ENCODE measurements at places on chromosomes 6 and 20. TPM values are rescaled to one million over a fixed set of nuclear protein-coding genes. Genes with fewer than 3 reads are reported as not detected.

REV3L gene
- total RNA-seq: 59.8 TPM

TRIM15 gene
- not detected for total RNA-seq

RBPJL gene
- not detected for total RNA-seq

FRS3 gene
- total RNA-seq: 2.6 TPM

PEX7 gene
- 7.6 TPM for total RNA-seq

ELOVL4 gene
- 3.2 TPM for total RNA-seq

GRCh38 chr6:80480421-80481157 is 374.1 kb downstream of the BCKDHB start:
- H3K4me1 ChIP-seq: peaks cover 13% of the 10 kb centered on the region
- DNase-seq: no peak
- no peaks in the 10 kb centered on the region for H3K36me3 ChIP-seq
- no peak overlapping the region for H3K27ac ChIP-seq
- no peaks in the 10 kb centered on the region for H3K27me3 ChIP-seq
- H3K4me3 ChIP-seq: no peak overlapping the region

- H3K4me1 ChIP-seq: peaks cover 25% of the 10 kb centered on the region
- H3K4me3 ChIP-seq: peak within 1 kb of the TSS; percentile 66
- no peaks in the 10 kb centered on the region for H3K36me3 ChIP-seq
- peaks cover 38% of the 10 kb centered on the region for H3K27me3 ChIP-seq
- DNase-seq: peak; percentile 40
These were observed at the start of gene ULBP1 for GRCh38 chr6:149963462-149964307. ULBP1 (plus strand) TSS chr6:149963943; CDS start chr6:149964050, 107 bp downstream.

GRCh38 chr6:102327697-102328225 is 934.3 kb downstream of the GRIK2 start:
- no peak overlapping the region for H3K4me3 ChIP-seq
- H3K4me1 ChIP-seq: no peaks in the 10 kb centered on the region
- H3K27ac ChIP-seq: no peak overlapping the region
- no peaks in the 10 kb centered on the region for H3K36me3 ChIP-seq
- no peaks in the 10 kb centered on the region for H3K27me3 ChIP-seq
- no peak for DNase-seq

- H3K4me1 ChIP-seq: peaks cover 40% of the 10 kb centered on the region
- H3K27ac ChIP-seq: no peak overlapping the region
- no peak overlapping the region for H3K4me3 ChIP-seq
- DNase-seq: no peak
These were observed 94.6 kb downstream of the ARMC2 start for GRCh38 chr6:108942556-108943492.

DNA sequence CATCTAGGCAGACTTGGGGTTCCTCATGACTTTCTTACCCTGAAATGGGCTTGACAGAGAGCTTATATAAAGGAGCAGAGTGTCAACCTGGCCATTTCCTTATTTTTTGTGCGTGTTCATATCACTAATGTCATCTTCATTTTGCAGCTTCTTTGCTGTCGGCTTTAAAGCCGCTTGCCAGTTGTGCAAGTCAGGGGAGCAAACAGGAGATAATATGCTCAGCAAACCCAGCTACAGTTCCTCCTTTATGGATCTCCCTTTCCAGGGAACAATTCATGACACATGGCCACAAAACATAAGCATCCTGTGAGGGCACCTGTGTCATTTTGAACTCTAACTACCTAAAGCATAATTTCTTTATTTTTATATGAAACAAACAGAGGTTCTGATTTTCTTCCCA is 6.5 kb upstream of the TUBB2B start:
- DNase-seq: no peak
- no peaks in the 10 kb centered on the region for H3K36me3 ChIP-seq
- no peak overlapping the region for H3K27ac ChIP-seq
- peaks cover 34% of the 10 kb centered on the region for H3K4me1 ChIP-seq

- H3K4me3 ChIP-seq: peak overlapping the region; percentile 95
- H3K36me3 ChIP-seq: no peaks in the 10 kb centered on the region
- H3K27ac ChIP-seq: no peak overlapping the region
- peaks cover 35% of the 10 kb centered on the region for H3K4me1 ChIP-seq
- no peaks in the 10 kb centered on the region for H3K27me3 ChIP-seq
These were observed 2.6 kb downstream of the STK35 start for GRCh38 chr20:2104236-2104635.

- no peak overlapping the region for H3K27ac ChIP-seq
- H3K4me3 ChIP-seq: peak overlapping the region; percentile 8
- no peak for DNase-seq
These were observed 3.9 kb upstream of the INSM1 start for GRCh38 chr20:20363799-20364592.

DNA sequence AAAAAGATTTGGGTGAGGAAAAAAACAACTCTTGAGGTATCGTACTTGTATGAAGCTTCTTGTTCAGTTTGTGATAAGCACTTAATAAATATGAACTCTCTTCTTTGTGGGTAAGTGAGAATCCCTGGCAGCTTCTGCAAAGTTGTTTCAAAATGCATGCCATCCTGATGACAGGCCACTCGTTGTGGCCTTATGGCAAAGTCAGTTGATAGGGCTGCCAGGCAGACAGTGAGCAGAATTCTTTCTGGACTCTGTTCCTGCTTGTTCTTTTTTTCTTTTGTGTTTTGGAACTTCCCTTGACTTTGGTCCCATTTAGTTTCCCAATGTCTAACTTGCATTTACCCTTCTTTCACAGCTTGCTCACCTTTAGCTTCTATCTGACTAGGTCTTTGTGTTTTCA is 983.5 kb upstream of the FLRT3 start:
- no peak overlapping the region for H3K27ac ChIP-seq
- no peaks in the 10 kb centered on the region for H3K27me3 ChIP-seq
- H3K36me3 ChIP-seq: no peaks in the 10 kb centered on the region
- no peaks in the 10 kb centered on the region for H3K4me1 ChIP-seq
- DNase-seq: no peak
- H3K4me3 ChIP-seq: no peak overlapping the region

DNA sequence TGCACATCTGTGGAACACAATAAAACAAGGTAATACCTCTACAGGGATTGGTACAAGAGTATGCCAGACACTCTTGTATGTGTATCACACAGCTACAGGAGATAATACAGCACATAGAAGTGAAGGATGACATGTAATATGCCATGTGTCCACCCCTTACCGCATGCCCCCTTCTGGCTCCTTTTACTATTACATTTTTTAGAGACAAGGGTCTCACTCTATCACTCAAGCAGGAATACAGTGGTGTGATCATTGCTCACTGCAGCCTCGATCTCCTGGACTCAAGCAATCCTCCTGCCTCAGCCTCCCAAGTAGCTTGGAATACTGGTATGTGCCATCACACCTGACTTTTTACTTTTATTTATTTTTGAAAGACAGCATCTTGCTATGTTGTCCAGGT is 4.2 kb upstream of the NCR3 start:
- no peaks in the 10 kb centered on the region for H3K27me3 ChIP-seq
- no peaks in the 10 kb centered on the region for H3K4me1 ChIP-seq
- no peak for DNase-seq
- no peaks in the 10 kb centered on the region for H3K36me3 ChIP-seq

DNA sequence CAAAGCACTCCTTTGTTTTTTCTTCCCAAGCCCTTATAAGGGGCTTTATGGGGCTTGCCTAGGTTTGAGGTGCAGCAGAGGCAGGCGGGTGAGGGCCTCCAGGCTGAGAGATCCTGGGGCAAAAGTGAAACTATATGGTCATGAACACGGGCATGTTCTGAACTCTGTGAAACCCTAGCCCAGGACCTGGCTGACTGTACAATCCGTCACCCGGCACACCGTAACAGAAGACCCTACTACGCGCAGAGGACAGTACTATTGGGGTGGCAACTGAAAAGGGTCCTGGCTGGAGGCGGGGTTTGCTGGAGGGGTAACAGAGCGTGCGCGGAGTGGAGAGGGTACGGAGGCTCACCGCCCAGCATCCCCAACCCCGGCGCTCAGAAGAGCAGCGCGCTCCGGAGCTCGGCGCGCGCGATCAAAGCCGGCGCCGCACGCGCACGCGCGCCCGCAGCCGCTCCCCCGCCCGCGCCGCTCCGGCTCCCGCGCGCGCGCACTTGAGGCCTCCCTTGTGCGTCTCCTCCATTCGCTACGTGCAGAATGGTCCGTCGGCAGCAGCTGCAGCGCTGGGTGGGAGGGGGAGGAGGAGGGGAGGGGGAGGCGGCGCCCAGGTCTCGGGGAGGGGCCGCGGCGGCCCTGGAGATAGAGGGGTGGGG is 54.2 kb downstream of the MRPL14 start:
- H3K36me3 ChIP-seq: no peaks in the 10 kb centered on the region
- H3K27ac ChIP-seq: peak overlapping the region; percentile 16
- peaks cover 39% of the 10 kb centered on the region for H3K4me1 ChIP-seq
- no peaks in the 10 kb centered on the region for H3K27me3 ChIP-seq

DNA sequence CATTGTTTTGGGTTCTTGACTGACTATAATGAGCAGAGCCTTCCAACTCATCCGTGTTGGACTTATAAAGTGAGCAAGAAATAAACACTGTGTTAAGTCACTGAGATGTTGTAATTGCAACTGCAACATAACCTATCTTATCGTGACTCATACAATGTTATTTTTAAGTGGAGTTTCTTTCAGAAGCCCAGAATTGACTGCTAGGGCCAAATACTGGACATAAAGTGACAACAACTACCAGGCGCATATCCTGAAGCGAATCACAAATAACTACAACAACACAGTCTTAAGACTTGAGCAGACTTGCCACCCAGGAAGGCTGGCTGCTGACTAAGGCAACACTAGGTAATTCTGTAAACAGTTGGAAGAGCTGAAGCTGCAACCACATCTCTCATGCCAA is 326.6 kb downstream of the COL12A1 start:
- no peak overlapping the region for H3K4me3 ChIP-seq
- no peaks in the 10 kb centered on the region for H3K36me3 ChIP-seq
- H3K27ac ChIP-seq: no peak overlapping the region
- no peaks in the 10 kb centered on the region for H3K27me3 ChIP-seq

DNA sequence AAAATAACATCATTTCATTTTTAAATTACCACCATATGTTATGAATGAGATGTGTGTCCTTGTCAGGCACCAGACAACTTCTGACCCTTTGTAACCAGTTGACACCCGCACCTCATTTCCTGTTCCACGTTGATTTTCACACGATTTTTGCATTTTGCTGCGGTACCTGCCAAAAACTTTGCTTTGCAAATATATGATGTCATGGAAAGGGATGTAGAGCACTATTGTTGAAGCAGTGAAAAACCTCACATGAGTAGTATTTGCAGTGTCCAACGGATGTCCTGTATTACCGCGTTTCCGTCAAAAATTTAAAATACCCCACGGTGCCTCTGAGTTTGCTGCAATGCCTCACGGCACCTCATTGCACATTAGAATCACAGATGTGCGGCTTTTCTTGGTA is 115.6 kb downstream of the MTHFD1L start:
- H3K27ac ChIP-seq: peak overlapping the region; percentile 27
- H3K36me3 ChIP-seq: no peaks in the 10 kb centered on the region
- no peaks in the 10 kb centered on the region for H3K27me3 ChIP-seq
- H3K4me1 ChIP-seq: peaks cover 30% of the 10 kb centered on the region

- no peak overlapping the region for H3K27ac ChIP-seq
- DNase-seq: no peak
- no peak overlapping the region for H3K4me3 ChIP-seq
- H3K4me1 ChIP-seq: no peaks in the 10 kb centered on the region
- no peaks in the 10 kb centered on the region for H3K27me3 ChIP-seq
These were observed 12.4 kb downstream of the KATNA1 start for GRCh38 chr6:149636124-149636523.

GRCh38 chr6:44473393-44474189 is 86.1 kb downstream of the CDC5L start:
- H3K27ac ChIP-seq: no peak overlapping the region
- H3K4me1 ChIP-seq: peaks cover 3% of the 10 kb centered on the region
- DNase-seq: no peak
- H3K4me3 ChIP-seq: no peak overlapping the region

- H3K4me1 ChIP-seq: no peaks in the 10 kb centered on the region
- DNase-seq: no peak
These were observed 26.2 kb downstream of the HDAC2 start for GRCh38 chr6:113944701-113945100.

- H3K4me1 ChIP-seq: peaks cover 24% of the 10 kb centered on the region
- H3K4me3 ChIP-seq: peak overlapping the region; percentile 22
- H3K27me3 ChIP-seq: no peaks in the 10 kb centered on the region
- H3K27ac ChIP-seq: peak overlapping the region; percentile 73
- DNase-seq: peak; percentile 39
These were observed 226.2 kb downstream of the TTLL2 start for GRCh38 chr6:167550941-167551627.

DNA sequence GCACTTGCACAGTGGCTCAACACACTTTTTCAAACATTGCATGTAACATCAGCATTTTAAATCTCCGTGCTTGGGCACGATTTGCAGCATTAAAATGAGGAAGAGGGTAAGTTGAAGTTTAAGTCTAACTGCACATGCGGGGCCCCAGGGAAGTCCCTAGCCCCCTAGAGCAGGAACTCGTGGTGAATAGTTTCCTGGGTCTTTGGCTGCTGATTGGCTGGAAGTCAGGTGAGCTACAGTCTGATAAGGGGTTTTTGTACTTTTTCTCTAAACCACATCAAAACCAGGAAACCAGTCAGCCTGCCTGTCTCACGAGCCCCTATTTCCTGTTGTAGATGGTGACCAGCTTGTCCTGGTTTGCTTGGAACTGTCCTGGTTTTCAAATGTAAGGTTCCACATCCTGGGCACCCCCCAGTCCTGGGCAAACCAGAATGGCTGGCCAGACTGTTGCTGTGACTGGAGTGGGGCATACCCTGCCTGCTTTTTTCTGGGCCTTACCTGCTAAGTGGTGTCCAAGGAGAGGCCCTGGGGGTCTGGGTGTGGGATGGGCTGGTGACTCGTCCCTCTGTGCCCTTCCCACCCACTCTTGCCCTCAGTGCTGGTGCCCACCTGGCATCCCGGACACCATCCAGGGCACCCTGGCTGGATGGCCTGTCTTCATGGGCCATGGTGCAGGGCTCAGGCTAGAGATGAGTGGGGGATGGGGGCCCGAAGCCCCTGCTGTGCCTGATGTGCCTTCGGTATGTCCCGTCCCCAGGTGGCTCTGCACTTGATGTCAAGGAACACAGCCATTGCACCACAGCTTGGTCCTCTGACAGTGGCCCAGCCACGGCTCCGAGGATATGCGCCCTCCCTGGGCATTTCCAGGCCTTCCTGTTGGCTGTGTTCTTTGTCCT is 31.8 kb downstream of the SUN5 start:
- H3K27ac ChIP-seq: no peak overlapping the region
- no peaks in the 10 kb centered on the region for H3K4me1 ChIP-seq
- no peaks in the 10 kb centered on the region for H3K36me3 ChIP-seq
- H3K4me3 ChIP-seq: no peak overlapping the region

DNA sequence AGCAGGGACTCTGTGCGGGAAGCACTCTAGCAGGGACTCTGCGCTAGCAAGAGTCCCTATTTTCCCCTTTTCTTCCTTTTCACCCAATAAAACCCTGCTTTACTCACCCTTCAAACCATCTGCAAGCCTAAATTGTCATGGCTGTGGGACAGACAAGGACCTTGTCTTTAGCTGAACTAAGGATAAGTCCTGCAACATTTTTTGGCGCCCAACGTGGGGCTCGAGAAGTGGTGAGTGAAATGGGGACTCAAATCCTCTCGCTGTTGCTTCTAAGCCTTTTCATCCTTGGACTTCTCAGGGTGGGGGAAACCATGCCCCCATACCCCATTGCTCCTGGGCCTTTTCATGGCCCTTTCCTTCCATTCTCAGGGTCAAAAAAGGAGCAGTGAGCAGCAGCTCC is 46.4 kb downstream of the IMPG1 start:
- H3K27me3 ChIP-seq: no peaks in the 10 kb centered on the region
- H3K27ac ChIP-seq: no peak overlapping the region
- no peak for DNase-seq
- no peaks in the 10 kb centered on the region for H3K36me3 ChIP-seq
- H3K4me3 ChIP-seq: no peak overlapping the region

Data from thoracic aorta (tissue), 2 donors.